Ammon's horn (tissue), 1 donor: ENCODE measurements at places on chromosomes 12 and 14.

DNA sequence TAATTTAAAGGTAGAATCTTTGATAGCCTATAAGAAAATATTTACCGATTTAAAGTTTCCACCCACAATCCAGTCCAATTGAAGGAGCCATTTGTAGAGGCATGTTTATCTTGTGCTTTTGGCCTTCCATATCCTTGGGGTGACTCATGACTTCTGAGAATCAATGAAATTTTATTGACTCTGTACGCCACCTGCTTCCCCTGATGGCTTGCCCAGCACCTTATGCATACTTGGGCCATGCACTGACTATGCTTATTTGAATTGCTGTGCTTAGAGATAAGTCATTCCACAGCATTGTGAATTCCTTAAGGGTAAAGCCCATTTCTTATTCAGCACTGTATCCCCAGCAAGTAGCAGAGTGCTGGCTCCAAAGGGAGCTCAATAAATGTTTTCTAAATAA, 954.8 kb upstream of the SEL1L start:
- no peak for DNase-seq

- no peak for DNase-seq
These were observed 191.8 kb downstream of the SLC16A7 start for GRCh38 chr12:59787610-59788009.

DNA sequence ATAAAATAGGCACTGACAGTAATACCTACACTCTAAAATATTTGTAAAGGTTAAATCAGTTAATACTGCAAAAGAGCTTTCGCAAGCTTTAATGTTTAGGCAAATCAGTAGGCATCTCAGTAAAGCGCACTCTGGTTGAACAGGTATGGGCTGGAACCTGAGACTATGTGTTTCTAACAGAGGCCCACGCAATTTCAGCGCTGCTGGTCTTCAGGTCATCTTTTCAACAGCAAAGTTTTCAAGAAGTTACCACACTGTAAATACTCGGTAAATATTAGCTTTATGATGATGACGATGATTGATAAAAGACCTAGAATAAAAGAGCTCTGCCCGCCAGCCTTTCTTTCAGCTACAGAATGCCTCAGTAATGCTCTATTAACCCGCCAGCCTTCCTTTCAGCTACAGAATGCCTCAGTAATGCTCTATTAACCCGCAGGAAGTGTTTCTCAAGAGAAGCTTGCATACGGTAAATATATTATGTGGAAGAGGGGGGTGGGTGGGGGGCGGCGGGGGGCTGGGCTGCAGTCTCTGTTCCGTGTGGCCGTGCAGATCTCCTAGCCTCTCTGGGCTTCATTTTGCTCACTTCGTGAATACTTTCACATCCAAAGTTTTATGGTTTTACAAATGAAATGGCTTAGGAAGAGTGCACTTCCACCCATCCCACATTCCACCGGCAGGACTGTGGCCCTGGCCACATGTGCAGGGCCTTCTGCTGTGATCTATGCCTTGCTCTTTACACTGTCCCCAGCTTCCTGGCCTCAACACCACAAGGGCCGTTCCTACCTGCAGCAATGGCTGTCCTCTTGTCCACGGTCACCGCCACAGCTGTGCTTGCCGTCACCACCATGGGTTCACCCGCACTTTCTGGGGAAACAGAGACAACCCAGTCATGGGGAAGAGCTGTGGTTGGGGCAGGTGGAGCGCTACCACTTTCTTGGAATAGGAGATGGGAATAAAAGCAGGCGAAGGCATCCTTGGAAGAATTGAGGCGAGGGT, 19.9 kb downstream of the LRTM2 start:
- no peak for DNase-seq

DNA sequence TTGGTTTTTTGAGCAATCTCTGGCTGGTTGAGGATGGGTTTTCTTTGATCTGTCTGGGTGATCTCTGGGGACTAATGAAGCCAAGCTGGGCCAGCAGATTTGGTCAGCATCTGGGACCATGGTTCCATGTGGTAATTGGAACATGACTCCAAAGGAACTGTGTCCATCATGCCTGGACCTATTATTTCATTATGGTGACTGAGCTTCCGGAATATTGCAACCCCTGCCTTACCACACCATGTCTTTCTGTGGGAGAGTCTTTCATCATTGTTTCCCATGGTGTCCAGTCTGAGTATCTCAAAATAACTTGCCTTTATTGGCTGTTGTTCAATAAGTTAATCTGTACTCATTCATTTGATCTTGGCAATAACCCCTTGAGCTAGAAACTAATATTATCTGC, 624.9 kb upstream of the TBX3 start:
- no peak for DNase-seq

GRCh38 chr12:90858252-90858651, 96.7 kb downstream of the CCER1 start:
- no peak for DNase-seq

DNA sequence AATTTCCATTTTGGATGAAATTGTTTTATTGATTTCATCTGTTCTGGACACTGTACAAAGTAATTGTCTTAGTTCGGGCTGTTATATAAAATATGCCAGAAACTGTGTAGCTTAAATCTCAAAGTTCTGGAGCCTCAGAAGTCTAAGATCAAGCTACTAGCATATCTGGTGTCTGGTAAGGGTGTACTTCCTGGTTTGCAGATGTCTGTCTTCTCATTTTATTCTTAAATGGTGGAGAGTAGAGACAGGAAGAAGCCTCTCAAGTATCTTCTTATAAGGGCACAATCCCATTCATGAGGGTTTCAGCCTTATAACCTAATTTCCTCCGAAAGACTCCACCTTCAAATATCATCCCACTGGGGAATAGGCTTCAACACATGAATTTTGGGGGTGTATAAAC, 51.3 kb downstream of the MON2 start:
- DNase-seq = no peak

- no peak for DNase-seq
These were observed 7.3 kb downstream of the KRT73 start for GRCh38 chr12:52611080-52611468.
